GM20000 (cell line): ENCODE measurements at places on chromosomes 2 and 18.
A peak's percentile ranks its signal among the peaks of the same experiment; 100 is the strongest.

DNA sequence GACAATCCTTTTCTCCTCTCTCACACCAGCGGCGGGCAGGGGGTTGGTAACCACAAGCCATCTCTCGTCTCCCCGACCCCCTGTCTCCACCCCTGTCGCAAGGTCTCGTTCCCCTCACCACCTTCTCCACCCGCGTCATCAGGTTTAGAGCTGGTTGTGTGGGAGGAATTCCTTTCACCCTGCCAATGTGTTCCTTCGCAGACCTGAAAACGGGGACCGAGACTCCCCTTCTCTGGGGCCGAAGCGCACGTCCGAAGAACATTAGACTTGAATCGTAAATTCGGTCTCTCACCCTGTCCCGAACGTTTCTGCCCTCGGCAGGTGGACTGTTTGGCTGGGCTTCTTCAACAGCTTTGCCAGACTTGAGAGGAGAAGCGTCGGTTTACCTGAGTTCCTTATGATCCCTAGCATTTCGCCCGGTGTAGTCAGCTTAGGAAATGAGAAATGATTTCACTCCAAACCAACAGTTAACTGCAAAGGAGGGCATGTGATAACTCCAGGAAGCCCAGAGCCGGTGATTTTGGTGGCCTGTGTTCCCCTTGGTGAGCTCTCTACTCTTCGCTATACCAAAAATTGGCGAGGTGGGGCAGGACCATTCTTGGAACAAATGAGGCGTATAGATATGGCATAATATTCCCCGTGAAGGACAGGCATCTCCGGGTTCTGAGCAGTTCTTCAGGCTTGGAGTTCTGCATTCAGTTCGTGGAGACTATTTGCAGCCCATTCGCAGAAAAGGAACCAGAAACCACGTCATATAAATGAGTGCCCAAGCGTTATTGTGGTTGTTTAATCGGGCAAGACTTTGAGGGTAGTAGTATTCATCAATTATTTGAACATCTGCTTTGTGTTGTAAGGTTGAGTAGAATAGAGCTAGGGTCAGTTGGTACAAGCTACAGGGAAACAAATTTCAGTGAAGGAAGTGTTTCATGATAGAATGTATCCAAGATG is 694 bp downstream of the CFAP36 start:
- DNase-seq, result peak; percentile 8

DNA sequence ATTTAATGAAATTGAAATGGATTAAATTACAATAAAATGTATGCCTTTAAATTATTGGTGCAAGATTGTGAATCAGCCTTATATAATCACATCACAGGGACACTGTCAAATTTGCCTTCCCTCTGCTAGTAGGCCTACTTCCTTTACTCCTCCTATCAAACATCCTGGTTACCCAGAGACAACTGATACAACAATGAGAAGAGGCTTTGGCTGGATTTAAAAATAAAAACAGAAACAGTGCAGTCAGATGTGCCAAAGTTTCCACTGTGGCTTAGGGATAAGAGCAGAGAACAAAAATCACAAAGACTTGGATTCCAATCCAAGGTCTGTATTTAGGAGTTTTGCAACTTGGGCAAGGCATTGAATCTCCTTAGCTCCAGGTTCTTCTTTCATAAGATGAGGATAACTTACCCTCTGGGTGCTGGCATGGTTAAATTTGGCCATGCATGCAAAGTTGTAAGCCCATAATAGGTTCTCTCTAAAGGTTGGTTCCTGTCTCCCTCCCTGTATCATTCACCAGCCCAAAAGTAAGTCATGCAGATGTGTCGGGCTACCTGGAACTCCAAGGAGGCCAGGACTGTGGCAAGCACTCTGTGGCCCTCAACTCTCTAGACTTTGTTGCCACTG is 99.3 kb upstream of the LRATD1 start:
- DNase-seq, result no peak

DNA sequence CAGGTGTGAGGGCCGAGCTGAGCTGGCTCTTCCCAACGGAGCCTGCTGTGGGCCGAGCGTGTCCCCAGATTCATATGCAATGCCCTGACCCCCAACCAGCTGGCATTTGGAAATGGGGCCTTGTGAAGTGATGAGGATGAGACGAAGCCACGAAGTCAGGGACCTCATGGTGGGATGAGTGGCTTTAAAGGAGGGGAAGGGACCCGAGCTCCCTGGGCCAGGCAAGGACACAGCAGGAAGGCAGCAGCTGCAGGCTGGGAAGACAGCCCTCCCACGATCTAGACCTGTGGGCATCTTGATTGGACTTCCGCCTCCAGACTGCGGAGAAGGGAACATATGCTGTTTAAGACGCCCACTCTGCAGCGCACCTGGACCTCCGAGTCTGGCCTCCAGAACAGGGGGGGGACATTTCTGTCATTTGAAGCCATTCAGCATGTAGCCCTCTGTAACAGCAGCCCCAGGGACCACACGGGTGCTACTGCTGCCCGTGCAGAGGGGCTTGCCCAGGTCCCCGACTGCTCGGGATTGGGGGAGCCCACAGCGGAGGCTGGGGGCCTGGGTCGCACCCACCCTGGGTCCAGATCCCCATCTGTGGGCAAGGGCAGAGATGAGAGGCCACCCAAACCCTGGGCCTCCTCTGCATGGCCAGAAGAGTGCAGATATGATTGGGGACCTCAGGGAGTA is 27.2 kb downstream of the KIF1A start:
- DNase-seq, result no peak

DNA sequence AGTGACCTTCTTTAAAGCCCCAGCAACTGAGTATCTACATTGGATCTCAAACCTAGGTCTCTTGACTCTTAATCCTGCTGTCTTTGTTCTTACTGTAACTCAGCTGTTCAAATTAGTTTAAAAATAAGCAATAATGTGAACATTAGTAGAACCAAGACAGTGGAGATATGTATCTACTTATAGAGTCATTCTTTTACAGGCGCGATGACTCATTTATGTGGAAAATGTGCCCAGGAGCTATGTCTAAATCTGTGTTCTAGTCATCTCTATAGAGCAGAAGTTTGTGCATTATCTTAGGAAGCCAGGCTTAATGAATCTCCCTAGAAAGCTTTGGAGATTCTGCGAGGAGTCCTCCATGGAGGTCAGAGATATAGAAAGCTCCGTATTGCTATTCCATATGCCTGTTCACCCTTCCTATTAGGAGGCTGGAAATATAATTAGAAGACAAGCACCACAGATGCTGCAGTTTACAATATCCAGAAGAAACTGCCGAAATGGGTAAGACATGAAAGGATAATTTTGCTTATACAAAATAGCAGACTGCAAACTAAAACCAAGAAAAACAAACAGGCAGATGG is 211.6 kb downstream of the TRIB2 start:
- DNase-seq, result no peak

- no peak for DNase-seq
Measured at GRCh38 chr2:186518291-186518690, 32.2 kb downstream of the ZC3H15 start.

GRCh38 chr2:26169681-26170414 is 3.0 kb upstream of the GAREM2 start:
- DNase-seq, result peak; percentile 4

DNA sequence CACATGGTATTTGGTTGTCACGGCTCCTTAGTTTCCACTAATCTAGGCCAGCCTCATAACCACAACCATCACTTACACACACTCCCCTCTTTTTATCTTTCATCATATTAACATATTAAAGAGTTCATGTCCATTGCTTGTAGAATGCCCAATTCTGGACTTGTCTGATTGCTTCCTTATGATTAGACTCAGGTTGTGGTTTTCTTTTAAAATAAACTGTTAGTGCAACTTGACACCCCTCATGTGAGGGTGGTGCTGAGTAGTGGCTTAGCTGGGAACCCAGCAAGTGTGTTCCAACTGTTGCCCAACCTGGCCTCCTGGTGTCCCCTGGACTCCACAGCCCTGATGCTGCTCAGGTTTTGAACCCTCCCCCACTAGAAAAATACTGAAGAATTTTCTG is 20.1 kb upstream of the CD207 start:
- DNase-seq, result no peak

- no peak for DNase-seq
Measured at GRCh38 chr2:33058716-33059470, 112.1 kb downstream of the LTBP1 start.

DNA sequence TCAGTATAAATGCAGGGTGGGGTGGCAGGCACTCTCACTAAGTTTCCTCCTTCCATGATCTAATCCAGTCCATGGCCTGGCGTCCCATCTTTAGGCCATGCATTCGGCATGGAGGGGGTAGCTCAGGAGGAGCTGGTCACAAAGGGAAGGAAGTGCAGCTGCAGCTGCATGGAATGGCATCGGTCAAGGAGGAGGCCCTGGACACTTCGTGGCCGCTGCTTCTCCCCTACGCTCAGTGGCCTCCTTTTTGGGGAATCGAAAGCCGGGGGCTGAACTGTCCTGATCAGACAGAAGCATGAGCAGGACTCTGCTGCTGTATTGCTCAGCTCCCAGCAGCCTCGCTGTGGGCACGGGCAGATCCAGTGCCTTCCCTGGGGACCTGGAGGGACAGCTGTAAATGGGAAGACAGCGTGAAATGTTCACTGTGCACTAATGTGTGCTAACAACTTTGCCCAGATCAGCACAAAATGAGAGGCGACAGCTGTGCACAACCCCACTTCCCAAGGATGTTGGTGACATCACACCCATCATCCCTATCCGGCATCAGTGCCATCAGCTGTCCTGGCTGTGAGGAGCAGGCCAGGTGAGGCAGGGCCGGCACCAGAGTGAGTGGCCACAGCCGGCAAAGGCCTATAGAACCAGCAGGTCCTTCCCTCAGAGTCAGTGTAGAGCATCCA is 520.1 kb upstream of the RAB6C start:
- no peak for DNase-seq

- no peak for DNase-seq
Measured at GRCh38 chr18:6505498-6505875, 90.8 kb upstream of the L3MBTL4 start.

DNA sequence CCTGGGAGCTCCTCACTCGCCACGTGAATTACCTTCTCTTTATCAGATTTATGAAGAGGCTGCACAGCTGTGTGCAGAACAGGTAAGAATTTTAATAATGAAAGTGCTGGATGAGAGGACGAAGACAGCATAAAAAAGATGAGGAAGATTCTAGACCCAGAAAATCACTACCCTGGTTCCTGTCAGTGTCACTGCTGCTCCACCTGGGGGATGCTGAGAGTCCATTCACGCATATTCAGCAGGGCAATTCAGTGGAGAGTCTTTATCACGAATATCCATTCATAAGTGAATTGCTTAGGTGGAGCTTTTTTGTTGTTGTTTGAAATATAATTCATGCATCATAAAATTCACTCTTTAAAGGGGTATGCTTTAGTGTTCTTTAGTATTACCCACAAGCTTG is 52.0 kb downstream of the MRPL33 start:
- DNase-seq, result no peak

DNA sequence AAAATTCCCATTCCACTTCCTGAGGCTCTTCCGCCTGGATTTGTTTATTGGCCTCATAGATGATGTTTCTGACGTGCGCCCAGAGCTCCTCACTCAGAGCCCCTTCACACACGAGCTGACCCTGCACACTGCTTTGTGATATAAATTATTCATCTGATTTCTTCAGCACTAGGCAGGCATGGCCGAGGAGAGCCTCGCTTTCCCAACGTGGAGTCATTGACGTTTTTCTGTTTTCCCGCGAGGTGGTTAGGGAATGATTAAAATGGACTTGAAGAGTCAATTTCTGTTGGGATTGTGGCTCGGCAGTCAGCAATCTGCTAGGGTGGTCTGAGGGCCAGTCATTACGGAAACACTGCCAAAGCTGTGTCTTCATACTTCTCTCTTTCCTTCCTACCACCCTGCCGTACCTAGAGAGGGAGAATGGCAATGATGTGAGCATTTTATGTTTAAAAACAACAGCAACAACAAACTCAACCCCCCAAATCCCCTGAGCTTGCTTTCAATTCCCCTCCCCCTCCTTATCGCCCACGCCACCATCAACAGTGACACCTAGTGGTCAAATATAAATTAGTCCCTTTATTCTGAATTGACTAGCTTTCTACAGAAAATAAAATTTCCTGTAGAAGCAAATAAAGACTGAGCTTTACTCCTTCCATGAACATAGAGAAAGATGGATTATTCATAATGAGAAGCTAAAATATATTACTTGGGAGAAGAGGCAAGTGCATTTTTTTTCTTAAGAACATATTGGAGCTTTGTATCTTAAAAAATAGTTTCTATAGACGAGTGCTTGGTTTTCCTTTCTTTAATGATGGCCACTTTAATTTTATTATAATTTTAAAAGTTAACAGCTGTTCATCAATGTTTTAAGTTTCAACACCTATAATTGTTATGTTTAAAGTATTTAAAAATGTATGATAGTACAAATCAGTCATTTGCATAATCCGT is 285.1 kb downstream of the MTX2 start:
- DNase-seq, result peak; percentile 67

- DNase-seq, result no peak
Measured at GRCh38 chr2:152626911-152627339, 90.3 kb downstream of the PRPF40A start.

- no peak for DNase-seq
Measured at GRCh38 chr2:2899826-2900225, 477.8 kb downstream of the EIPR1 start.

GRCh38 chr2:219661197-219661954 is 33.9 kb downstream of the SLC4A3 start:
- DNase-seq, result no peak

DNA sequence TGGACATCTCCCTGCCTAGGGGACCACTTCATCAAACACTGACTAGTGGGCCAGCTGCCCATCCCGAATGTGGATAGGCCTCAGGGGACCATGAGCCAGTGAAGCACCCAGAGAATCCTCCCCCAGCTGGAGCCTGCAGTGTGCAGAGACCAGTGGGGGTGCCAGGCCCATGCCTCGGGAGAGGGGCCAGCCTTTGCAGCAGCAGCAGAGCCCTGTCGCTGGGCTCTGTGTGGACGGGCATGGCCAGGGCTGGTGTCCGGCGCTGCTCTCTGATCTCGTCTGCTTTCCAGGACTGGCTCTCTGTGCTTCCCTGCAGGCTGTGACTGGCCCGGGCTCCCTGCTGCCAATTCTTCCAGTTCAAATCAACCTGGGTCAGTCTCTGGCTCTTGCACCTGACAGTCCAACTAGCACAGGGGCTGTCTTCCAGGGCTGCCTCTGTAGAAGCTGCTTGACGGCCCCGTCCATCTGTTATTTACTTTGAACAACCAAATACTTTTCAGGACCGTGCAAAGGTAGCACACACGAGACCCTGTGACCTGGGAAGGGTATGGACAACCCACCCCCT is 11.4 kb downstream of the KCNIP3 start:
- no peak for DNase-seq

DNA sequence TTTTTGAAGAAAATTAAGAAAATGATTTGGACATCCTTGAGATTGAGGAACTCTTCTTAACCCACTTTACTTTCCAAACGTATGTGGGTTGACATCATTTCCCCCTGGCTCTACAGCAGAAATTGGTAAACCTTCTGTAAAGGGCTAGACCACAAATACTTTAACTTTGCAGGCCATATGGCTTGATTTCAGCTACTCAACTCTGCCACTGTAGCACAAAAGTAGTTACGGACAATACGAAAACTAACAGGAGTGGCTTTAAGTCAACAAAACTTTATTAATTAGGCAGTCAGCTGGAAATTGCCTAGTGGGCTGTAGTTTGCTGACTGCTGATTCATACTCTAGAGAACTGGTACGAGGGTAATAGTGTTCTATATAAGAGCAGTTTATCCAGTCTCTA is 83.2 kb upstream of the DTNB start:
- DNase-seq, result no peak

GRCh38 chr2:44770221-44771195 is 171.0 kb upstream of the SIX3 start:
- DNase-seq, result peak; percentile 50

- no peak for DNase-seq
Measured at GRCh38 chr2:226652369-226652768, 147.3 kb downstream of the IRS1 start.
